ENCODE measurements at places on chromosomes 2 and 18. TPM values are rescaled to one million over a fixed set of nuclear protein-coding genes. Genes with fewer than 3 reads are reported as not detected.

GRCh38 chr2:24877646-24878045 lies 42.4 kb downstream of the ADCY3 start:
- DNase-seq: no peak

DNA sequence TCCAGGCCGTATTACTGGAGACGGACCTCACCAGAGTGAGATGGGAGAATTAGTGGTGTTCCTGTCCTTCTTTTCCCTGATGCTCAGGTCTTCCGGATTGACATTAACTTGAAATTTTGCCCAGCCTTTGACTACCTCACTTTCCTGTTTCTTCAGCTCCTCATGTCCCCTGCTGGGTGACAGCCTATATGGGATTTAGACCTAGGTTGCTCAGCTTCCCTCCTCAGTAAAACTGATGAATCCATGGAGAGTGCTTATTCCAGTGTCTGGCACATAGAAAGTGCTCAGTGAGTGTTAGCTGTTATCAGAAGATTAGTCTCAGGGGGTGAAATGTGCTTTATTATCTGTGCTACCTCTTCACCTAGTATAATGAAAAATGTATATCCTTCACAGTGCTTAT lies 30.0 kb downstream of the CRIM1 start:
- no peak for DNase-seq

GRCh38 chr2:75327334-75327733 lies 128.0 kb upstream of the TACR1 start:
- DNase-seq: no peak

DNA sequence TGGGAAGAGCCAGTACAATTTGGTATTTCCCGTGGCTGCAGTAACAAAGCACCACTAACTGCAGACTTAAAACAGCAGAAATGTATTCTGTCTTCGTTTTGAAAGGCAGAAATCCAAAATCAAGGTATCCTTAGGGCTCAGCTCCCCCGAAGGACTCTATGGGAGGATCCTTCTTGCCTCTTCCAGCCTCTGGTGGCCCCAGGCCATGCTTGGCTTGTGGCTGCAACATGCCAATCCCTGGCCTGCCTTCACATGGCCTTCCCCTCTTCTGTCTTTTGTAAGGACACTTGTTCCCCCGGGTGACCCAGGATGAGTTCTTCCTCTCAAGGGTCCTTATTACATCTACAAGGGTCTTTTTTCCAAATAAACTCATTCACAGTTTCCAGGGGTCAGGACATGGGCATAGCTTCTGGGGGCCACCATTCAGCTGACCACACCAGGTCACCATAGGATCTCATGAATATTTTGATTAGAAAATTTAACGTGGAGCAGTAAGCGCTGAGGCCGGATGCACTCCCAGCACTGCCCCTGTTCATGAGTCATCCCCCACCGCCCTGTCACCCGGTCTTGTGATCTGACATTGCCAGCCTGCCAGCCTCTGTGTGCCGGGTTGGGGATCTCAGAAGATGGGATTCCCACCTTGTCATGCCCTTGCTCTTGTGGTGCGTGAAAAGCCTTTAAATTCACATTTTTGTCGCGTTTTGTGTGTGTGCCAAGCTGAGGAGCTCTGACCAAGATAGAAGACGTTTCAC lies 61.2 kb upstream of the B3GNT7 start:
- no peak for DNase-seq

- no peak for DNase-seq
Measured at GRCh38 chr18:68426731-68427315, 288.1 kb downstream of the TMX3 start.

- DNase-seq: no peak
Measured at GRCh38 chr2:104860451-104860790, 6.5 kb downstream of the POU3F3 start.

- DNase-seq: no peak
Measured at GRCh38 chr18:48077291-48077690, 146.8 kb upstream of the SMAD2 start.

Gene TNFAIP6
- not detected for total RNA-seq

Gene DAW1
- not detected for total RNA-seq

Gene SMARCAL1
- 4.6 TPM for total RNA-seq

Gene GEN1
- 7.3 TPM for total RNA-seq

Gene TTN
- 23.3 TPM for total RNA-seq
